SJSA1 (cell line): ENCODE measurements at places on chromosomes 5 and 9.

- no peaks in the 10 kb centered on the region for H3K36me3 ChIP-seq
- no peak overlapping the region for H3K4me3 ChIP-seq
- no peaks in the 10 kb centered on the region for H3K4me1 ChIP-seq
- H3K27ac ChIP-seq = no peak overlapping the region
These were observed 20.8 kb upstream of the CTNNA1 start for GRCh38 chr5:138732466-138732865.

GRCh38 chr5:132953710-132954109, 9.7 kb downstream of the AFF4 start:
- peaks cover under 1% of the 10 kb centered on the region; the same call in 1 of the 2 replicates for H3K4me1 ChIP-seq
- H3K27me3 ChIP-seq = no peaks in the 10 kb centered on the region
- no peak overlapping the region for H3K4me3 ChIP-seq

DNA sequence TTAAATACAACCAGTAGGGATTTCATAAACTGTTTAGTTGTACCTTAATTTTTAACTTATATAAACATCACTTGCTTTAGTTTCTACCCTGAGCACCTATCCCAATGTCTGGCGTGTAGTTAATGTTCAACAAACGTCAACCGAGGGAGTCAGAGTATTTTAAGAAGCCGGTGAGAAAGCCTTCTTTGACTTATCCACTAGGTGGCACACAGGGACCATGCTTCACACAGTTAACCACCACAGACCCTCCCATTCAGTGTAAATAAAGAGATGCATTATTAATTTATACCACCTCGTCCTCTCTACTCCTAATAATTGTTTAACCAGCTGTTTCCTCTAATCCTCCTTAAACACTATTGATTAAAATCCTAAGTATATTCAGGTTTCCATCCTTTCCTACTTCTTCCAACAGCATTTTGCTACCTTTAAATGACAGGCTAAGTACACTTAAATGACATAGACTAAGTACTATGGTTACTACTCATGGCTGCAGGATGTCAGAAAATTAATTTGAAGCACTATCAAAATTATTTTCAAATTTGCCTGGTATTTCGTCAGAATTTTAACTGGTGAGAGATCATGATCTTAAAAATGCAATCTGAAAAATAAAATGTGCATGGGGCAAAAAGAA, 2.3 kb downstream of the HAPLN1 start:
- no peak overlapping the region for H3K27ac ChIP-seq
- peaks cover 19% of the 10 kb centered on the region for H3K4me1 ChIP-seq
- no peaks in the 10 kb centered on the region for H3K27me3 ChIP-seq
- H3K36me3 ChIP-seq = no peaks in the 10 kb centered on the region

GRCh38 chr9:88018101-88018500, 43.8 kb upstream of the CDK20 start:
- no peaks in the 10 kb centered on the region for H3K4me1 ChIP-seq
- H3K27me3 ChIP-seq = no peaks in the 10 kb centered on the region
- DNase-seq = no peak
- no peaks in the 10 kb centered on the region for H3K36me3 ChIP-seq
- no peak overlapping the region for H3K27ac ChIP-seq

DNA sequence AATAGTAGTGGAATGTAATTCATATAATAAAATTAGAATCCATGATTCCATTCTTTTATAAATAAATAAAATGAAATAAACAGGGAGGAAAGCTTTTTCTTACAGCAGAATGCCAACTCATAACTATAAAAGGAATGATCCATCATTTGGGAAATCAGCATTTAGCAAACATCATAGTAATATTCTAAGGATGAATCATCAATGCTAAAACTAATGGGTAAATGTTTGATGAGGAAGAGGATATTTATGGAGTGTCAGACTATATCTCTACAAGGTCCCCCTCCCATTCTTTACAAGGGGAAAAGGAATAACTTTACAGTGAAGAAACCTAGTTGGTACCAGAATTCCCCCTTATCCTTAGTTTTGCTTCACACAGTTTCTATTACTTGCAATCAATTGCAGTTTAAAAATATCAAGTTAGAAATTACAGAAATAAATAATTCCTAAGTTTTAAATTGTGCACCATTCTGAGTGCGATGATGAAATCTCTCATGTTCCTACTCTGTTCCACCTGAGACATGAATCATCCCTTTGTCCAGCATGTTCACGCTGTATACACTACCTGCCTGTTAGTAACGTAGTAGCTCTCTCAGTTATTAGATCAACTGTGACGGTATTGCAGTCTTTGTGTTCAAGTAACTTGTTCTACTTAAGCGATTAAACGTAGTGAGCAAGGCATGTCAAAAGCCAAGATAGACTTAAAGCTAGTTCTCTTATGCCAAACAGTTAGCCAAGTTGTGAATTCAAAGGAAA, 14.2 kb upstream of the JAKMIP2 start:
- H3K36me3 ChIP-seq = no peaks in the 10 kb centered on the region
- H3K27me3 ChIP-seq = peaks cover 2% of the 10 kb centered on the region; the same call in 1 of the 2 replicates
- H3K4me3 ChIP-seq = no peak overlapping the region
